ENCODE measurements at places on chromosomes 7 and 10. TPM values are rescaled to one million over a fixed set of nuclear protein-coding genes. Genes with fewer than 3 reads are reported as not detected.

- DNase-seq = no peak
These were observed 142.6 kb upstream of the CAV2 start for GRCh38 chr7:116356979-116357378.

The GIMAP1 gene
- 6.2 TPM for total RNA-seq

The FAM204A gene
- total RNA-seq = 63.5 TPM

- no peak for DNase-seq
These were observed 206.3 kb downstream of the FANK1 start for GRCh38 chr10:126102636-126103035.

- no peak for DNase-seq
These were observed 54.4 kb downstream of the CACNB2 start for GRCh38 chr10:18194634-18195033.

DNA sequence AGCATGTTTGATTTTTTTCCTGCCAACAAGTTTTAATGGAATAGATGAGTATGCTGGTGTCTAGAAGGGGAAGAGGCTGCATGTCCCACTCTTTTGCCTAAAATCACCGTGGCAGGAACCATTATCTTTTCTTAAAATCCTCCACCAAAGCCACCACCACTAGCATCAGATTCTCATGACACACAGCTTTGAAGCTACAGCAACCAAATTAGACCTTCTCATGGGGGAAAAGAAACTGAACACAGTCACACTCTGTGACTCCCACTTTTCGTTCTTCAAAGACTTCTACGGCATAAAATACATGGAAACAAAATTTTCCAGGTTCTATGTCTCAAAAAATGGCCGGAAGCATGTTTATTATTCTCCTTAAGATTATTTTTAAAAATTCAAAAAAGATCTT lies 81.8 kb downstream of the SGMS1 start:
- DNase-seq = no peak

- DNase-seq = peak; percentile 73
These were observed 293.9 kb downstream of the CCDC3 start for GRCh38 chr10:12707461-12708185.

The CALML5 gene
- not detected for total RNA-seq

GRCh38 chr7:79199961-79200360 lies 253.5 kb downstream of the MAGI2 start:
- DNase-seq = no peak

DNA sequence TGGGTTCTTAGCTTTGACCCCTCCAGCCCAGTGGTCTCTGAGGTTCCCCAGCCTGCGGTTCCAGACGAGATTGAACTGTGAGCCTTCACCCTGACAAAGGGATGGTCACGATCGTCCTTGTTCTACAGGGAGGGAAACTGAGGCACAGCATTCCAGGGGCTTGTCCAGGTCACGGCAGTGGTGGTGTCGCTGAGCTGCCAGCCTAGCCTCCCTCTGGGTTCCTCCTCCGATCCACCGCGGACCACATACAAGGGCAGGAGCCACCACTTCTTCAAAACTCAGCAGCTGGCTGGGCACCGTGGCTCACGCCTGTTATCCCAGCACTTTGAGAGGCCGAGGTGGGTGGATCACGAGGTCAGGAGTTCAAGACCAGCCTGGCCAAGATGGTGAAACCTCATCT lies 35.8 kb downstream of the ELFN1 start:
- peak; percentile 0 for DNase-seq

DNA sequence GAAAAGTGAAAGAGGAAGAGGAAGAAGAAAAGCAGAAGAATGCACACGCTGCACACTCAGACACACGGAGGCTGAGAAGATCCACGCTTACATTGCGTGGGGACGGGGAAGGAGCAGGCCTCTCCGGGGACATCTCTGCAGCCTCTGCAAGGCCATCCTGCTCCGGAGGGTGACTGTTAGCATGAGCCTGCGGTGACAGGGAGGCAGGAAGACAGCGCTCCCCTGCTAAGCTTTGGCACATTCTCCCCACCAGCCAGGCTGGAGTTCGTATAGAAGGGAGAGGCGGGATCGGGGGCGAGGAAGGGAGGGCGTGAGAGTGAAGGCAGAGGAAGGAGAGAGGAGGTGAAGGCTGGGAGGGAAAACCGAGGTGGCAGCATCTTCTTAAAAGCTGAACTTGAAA lies 366.0 kb upstream of the SHH start:
- no peak for DNase-seq

DNA sequence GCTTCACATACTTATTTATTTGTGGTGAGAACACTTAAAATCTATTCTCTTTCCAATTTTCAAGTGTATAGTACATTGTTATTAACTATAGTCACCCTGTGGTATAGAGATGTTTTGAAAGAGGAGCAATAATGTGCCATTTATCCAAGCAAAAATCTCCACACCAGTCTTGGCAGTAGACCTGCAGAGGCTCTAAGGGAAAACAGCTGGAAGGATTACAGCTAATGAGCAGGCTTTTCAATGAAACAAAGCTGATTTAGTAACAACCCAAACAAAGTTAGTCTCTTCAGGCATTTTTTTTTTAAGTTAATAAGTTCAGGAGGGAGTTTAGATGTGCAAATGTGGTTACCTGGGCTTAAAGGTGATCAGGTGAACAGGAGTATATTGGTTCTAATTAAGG lies 101.9 kb downstream of the EVX1 start:
- no peak for DNase-seq

GRCh38 chr7:44163591-44163990 lies 22.5 kb upstream of the MYL7 start:
- no peak for DNase-seq

The KLF14 gene
- not detected for total RNA-seq

- no peak for DNase-seq
These were observed 104.4 kb downstream of the SVIL start for GRCh38 chr10:29530112-29530976.

The ASAH2 gene
- 3.0 TPM for total RNA-seq
